ENCODE measurements at places on chromosomes 7 and 10. TPM values are rescaled to one million over a fixed set of nuclear protein-coding genes. Genes with fewer than 3 reads are reported as not detected.

DNA sequence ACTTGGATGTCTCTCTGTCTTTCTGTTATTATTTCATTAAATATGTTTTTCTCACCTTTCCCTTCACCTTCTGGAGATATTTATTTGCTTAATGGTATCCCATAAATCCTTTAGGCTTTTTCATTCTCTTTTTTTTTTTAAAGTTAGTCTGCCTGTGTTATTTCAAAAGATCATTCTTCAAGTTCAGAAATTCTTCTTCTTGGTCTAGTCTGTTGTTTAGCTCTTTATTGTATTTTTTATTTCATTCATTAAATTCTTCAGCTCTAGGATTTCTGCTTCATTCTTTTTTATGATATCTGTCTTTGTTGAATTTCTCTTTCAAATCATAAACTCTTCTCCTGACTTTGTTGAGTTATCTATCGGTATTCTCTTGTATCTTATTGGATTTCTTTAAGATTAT is 312.1 kb upstream of the KAT6B start:
- DNase-seq: no peak

DNA sequence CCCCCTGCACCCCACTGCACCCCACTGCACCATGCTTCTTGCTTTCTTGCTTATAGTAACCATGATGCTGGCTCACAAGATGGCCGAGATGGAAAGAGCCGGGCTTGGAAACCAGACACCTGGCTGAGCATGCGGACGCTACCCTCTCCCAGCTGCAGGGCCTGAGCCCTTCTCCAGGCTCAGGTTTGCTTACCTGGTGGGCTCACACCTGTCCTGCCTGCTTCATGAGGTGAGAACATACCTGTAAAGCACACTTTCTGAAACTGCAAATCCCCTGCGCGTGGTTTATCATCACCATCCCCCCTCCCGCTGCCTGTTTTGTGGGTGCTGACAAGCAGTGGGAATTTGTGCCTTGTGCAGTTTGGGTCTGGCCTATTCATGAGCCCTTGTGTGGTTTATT is 302.7 kb downstream of the GLRX3 start:
- DNase-seq: no peak

DNA sequence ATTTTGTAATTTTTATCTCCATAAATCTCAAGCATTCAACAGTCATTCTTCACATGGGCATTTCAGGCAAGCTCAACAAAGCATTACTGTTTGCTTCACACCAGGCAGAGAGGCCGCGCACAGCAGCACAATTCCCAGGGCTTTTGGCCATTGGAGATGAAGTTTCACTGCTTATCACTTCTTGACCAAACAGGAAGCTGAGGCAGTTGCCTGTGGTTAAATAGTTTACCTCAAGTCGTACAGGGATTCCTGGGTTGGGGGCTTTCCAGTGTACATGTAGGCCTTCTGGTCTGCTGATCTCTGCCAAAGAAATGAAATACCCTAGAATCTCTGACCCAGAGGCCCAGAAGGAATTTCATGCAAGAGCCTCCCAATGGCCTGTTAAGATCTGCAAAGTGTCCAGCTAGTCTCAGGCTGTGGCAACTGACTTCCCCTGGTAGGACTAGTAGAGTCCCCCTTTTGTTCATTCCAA is 11.2 kb upstream of the PRDX3 start:
- peak; percentile 94 for DNase-seq

DNA sequence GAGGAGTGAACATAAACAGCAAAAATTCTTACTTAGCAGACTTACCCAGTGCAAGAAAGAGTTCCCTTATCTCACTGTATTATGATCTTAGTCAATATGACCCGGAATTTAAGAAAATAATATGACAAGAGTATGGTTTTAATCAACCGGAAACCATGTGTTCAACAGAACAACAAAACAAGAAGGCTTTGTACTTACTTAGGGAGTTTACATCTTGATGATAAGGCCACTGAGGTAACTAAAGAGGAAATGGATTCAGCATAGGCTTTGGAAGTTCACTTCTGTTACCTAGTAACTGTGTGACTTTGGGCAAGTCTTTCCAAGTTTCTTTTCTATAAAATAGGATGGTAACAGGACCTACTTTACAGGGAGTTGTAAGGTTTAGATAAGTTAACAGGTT is 7.4 kb upstream of the FAS start:
- peak; percentile 27 for DNase-seq

GRCh38 chr7:105261689-105262088 is 127.0 kb downstream of the SRPK2 start:
- DNase-seq: no peak

- no peak for DNase-seq
Measured at GRCh38 chr7:130947792-130948580, 214.0 kb upstream of the KLF14 start.

RASA4B gene
- 1.7 TPM for total RNA-seq

RPEL1 gene
- total RNA-seq: not detected

FBXL13 gene
- total RNA-seq: 1.6 TPM

NPFFR1 gene
- not detected for total RNA-seq

DNAJB6 gene
- total RNA-seq: 179 TPM
